ENCODE measurements at places on chromosomes 3 and 15.

- H3K27ac ChIP-seq: no peak overlapping the region
- H3K36me3 ChIP-seq: no peaks in the 10 kb centered on the region
- no peaks in the 10 kb centered on the region for H3K27me3 ChIP-seq
- DNase-seq: no peak
Measured at GRCh38 chr15:45548753-45549520, 26.4 kb upstream of the SLC30A4 start.

DNA sequence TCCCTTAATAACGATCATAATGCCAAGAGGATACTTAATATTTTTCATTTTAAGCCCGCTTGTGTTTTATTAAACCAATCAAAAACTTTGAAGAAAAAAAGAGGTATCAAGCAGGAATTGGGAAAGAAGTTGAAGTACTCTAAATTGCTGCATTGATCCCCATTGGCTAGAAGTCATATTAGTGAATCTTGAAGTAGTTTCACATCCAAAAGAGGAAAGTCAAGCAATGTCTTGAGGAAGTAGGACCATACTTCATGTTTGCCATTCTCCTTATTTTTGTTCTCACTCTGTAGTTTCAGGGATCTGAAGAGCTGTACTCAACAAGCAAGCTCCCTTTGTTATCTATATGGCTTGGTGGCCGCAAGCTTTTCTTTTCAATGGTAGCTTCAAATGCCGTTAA lies 2.2 kb downstream of the SCAANT1 start:
- DNase-seq: no peak
- no peak overlapping the region for H3K4me3 ChIP-seq
- no peaks in the 10 kb centered on the region for H3K36me3 ChIP-seq

DNA sequence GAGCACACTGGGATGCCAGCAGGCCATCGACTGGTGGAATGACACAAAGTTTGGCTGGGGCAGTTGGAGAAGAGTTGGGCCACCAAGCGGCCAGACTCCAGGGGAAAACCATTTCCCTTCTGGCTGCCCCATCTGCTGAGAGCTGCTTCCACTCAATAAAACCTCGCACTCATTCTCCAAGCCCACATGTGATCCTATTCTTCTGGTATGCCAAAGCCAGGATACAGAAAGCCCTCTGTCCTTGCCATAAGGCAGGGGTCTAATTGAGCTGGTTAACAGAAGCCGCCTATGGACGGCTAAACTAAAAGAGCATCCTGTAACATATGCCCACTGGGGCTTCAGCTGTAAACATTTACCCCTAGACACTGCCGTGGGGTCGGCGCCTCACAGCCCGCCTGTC lies 55.1 kb downstream of the NKIRAS1 start:
- H3K27ac ChIP-seq: no peak overlapping the region
- peaks cover 45% of the 10 kb centered on the region for H3K4me1 ChIP-seq
- H3K4me3 ChIP-seq: no peak overlapping the region
- DNase-seq: no peak
- no peaks in the 10 kb centered on the region for H3K36me3 ChIP-seq

DNA sequence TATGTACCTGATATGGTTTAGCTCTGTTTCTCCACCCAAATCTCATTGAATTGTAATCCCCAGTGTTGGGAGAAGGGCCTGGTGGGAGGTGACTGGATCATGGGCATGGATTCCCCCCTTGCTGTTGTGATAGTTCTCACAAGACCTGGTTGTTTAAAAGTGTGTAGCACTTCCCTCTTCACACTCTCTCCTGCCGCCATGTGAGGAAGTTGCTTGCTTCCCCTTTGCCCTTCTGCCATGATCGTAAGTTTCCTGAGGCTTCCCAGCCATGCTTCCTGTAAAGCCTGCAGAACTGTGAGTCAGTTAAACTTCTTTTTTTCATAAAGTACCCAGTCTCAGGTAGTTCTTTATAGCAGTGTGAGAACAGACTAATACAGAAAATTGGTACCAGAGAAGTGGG lies 93.1 kb downstream of the C3orf70 start:
- no peak overlapping the region for H3K27ac ChIP-seq
- no peaks in the 10 kb centered on the region for H3K27me3 ChIP-seq
- no peaks in the 10 kb centered on the region for H3K36me3 ChIP-seq
- no peak for DNase-seq
- H3K4me3 ChIP-seq: no peak overlapping the region
- no peaks in the 10 kb centered on the region for H3K4me1 ChIP-seq

GRCh38 chr15:50685976-50686468 lies 575 bp downstream of the TRPM7 start:
- no peaks in the 10 kb centered on the region for H3K27me3 ChIP-seq
- DNase-seq: no peak
- peak overlapping the region; percentile 96 for H3K27ac ChIP-seq
- H3K36me3 ChIP-seq: no peaks in the 10 kb centered on the region

All from thoracic aorta (tissue), 2 donors.